MM.1S (cell line): ENCODE measurements at places on chromosomes 7 and 10.
A peak's percentile ranks its signal among the peaks of the same experiment; 100 is the strongest.

DNA sequence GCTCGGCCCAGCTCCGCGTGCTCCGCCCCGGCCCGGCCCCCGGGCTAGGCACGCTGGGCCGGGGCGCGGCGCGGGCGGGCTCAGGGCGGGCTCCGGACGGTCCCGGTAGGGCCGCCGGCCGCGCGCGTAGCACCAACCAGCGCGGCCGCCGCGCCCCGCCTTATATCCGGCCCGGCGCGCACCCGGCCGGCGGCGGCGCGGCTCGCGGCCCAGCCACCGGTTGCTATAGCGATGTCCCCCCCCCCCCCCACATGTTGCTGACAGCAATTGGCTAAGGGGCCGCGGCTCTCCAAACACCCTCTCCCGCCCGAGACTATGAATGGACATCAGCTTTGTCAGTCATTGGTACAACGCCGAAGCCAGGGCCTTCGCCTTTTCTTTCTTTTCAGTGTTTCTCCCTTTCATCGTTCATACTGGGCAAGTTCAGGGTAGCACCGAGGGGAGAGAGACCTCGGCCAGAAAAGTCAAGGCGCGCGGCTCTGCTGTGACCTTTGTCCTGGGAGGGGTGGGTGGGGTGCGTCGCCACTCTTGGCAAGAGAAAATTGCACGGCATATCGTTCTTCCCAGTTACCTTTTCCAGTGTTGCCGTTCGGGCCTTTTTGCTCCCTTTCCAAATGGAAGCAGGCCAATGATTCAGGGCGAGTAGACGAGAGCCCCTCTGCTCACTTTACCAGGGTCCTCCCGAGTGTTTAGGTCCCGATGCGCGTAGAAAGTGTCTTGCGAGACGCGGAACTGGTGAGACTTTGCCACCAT lies 354.2 kb downstream of the DNAJB6 start:
- DNase-seq = no peak

GRCh38 chr10:45502458-45502857 lies 128.4 kb downstream of the ALOX5 start:
- DNase-seq = no peak

DNA sequence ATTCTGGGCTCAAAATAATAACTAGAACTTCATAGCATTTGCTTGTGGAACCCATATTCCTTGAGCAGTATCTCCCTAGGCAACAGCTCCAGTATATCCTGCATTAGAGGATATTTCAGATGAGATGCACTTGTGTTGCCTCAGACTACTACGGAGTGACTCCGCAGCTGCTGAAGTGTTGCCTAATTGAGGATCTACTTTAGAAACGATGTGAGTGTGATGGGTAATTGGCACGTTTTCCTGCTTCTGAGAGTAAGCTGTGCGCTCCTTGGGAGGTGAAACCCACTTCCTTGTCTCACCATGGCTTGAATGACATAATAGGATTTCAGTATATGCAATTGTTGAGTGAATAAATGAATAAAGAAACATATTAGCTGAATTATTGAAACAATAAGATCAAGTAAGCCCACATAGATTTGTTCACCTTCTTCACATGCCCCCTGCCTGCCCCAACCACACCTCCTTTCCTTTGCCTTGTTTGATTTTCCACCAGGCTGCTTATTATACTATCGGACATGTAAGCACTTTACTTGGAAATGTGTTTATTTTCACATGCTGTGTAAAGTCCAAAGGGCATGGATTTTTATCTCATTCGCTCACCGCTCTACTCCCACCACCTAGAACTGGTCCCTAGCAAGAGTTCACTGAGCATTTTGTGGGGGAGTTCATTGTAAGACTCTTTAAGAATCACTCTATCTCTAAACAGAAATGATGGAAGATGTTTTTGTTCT lies 303.8 kb downstream of the KCNMA1 start:
- no peak for DNase-seq

- no peak for DNase-seq
These were observed 281.3 kb downstream of the GPR158 start for GRCh38 chr10:25455980-25456567.

- DNase-seq = no peak
These were observed 146.2 kb downstream of the WDR11 start for GRCh38 chr10:120997313-120997712.

GRCh38 chr7:31102151-31102972 lies 50.3 kb downstream of the ADCYAP1R1 start:
- no peak for DNase-seq

DNA sequence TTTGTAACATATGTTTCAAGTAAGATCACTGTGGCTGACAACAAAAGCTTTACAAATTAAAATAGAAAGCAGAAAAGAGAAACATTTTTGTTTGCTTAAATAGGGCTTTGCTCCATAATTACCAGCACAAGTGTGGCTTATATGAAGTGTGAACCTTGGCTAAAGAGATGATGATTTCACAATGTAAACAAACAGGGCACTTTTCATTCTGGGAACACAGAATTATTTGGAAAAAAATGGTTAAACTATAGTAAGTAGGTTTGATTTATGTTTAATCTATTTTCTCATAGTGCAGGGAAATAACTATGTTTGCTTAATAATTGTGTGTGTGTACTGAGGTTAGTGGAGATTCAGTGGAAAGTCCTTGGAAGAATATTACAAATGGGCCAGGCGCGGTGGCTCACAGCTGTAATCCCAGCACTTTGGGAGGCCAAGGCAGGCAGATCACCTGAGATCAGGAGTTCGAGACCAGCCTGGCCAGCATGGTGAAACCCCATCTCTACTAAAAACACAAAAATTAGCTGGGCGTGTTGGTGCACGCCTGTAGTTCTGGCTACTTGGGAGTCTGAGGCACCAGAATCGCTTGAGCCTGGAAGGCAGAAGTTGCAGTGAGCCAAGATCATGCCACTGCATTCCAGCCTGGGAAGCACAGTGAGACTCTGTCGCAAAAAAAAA lies 19.1 kb upstream of the OTUD1 start:
- no peak for DNase-seq

- peak; percentile 65 for DNase-seq
These were observed 33.9 kb downstream of the KAZALD1 start for GRCh38 chr10:101095550-101096213.

DNA sequence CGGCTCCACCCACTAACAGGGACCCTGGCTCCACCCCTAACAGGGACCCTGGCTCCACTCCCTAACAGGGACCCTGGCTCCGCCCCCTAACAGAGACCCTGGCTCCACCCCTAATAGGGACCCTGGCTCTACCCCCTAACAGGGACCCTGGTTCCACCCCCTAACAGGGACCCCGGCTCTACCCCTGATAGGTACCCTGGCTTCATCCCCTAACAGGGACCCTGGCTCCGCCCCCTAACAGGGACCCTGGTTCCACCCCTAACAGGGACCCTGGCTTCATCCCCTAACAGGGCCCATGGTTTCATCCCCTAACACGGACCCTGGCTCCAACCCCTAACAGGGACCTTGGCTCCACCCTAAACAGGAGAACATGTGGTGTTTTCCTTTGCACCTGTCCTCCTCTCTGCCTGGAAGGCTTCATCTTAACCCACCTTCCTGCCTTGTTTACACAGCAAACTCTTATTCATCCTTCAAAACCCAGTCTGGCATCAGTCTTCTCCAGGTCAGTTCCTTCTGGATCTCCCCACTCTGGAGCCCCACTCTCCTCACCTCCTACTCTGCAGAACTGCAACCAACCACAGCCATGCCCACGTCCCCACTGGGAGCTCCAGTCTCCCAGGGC lies 58.0 kb downstream of the CHST15 start:
- no peak for DNase-seq

DNA sequence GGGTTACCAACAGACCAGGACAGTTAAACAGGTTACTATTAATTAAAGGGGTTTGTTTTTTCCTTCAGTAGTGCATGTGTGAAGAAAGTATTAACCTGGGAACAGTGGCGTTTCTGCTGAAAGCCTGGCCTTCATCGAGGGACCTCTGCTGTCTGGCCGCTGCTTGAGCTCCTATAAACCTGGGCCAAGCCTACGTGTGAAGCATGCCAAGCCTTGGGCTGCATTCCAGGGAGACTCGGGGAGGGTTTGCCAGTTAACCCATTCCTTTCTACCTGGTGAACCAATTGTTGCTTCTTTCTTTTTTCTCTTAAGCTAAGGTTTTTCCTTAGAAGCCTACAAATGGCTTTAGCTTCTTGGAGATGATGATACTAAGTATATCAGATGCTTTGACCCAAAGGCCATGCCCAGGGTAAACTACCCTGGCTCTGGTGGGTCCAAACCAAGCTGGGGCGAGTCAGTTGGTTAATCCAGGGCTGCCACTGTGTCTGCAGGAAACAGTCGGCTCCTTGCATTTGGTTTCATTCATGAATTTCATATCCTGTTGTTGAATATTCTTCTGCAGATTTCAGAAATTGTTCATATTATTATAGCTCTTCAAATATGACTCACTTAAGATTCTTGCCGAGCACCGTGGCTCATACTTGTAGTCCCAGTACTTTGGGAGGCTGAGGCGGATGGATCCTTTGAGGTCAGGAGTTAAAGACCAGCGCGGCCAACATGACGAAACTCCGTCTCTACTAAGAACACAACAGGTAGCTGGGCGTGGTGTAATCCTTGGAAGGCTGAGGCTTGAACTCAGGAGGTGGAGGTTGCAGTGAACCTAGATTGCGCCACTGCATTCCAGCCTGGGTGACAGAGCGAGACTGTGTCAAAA lies 23.8 kb downstream of the PFKP start:
- DNase-seq = no peak

GRCh38 chr10:121510201-121510771 lies 88.0 kb downstream of the FGFR2 start:
- no peak for DNase-seq

DNA sequence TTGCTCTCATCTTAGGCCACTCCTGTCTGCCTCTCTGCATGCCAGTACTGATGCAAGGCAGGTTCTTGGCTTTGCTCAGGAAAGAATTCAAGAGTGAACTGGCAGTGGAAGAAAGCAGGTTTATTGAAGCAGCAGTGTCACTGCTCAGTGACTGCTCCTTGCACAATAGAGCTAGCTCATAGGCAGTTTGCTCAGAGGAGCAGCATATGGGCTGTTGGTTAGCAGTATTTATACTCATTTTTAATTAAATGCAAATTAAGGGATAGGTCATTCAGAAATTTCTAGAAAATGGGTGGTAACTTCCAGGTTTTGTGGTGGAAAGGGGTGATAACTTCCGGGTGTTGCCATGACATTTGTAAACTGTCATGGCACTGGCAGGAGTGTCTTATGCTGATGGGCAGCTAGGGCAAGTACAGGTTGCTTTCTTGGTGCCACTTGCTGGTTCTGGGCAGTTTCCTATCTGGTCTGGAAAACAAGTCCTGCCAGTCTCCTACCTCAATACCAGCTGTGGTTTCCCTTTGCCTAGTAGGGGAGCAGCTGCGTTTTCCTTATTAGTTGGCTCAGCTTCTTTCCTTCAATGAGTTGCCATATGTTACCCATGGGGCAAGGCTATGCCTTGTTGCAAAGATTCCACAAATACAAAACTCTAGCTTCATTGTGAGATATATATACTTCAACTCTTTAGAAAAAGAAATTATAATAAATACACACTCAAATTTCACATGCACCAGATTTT lies 64.8 kb upstream of the CALD1 start:
- no peak for DNase-seq

GRCh38 chr10:33719005-33719703 lies 384.7 kb upstream of the NRP1 start:
- DNase-seq = no peak

GRCh38 chr10:124632064-124632531 lies 112.1 kb downstream of the FAM53B start:
- no peak for DNase-seq

DNA sequence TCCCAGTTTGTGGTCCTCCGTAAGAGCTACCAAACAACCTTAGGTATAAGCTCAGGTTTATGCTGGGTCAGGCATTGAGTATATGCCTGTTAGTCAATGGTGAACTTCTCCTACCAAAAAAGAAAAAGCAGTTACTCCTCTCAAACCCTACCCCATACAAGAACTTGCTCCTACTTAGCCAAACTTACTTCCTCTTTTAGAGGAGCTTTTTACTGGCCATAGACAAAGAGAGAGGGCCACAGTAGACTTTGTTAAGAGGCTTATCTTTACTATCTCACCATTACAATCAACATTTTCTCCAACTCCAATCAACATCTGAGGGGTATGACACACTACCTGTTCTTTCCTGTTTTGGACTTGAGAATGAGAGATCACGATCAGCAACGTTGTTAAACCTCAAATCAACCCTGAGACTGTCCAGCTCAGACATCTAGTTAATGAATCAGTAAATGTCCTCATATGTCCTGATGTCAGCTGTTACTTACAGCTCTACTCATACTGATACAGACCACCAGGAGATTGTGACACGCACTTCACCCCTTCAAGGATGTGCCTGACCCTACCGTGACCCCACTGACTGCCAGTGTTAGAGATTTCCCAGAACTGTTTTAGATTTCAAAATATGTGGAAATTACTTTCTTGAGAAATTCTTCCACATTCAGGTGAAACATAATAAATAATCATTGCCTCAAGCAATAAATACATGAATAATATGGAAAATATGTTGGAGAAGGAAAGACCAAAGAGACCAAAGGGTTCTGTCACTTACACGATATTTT lies 18.4 kb upstream of the CCDC71L start:
- DNase-seq = no peak

DNA sequence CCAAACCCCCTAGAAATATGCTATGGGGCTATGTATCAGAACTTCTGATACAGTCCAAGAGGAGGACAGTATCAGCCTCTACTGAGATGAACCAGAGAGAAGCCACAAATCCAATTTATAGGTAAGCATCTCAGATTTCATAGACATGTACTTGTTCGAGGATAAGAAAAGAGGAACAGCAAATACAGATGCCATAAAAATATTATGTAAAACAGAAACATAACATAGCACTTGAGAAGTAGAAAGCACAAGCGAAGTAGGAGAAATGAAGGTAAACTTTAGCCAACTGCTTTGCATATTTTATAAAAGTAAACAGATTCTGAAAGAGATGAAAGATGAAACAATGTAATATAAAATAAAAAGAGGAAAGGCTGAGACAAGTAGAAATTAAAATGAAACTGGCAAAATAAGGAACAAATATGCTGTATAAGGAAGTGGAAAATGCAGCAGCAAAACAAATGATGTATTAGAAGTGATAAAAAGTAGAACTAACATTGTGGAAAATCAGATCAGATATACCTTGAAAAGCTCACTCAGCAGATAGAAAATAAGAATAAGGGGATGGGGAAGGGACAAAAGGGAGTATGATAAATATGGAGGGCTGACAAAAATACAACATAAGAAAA lies 135.1 kb downstream of the SKAP2 start:
- no peak for DNase-seq

DNA sequence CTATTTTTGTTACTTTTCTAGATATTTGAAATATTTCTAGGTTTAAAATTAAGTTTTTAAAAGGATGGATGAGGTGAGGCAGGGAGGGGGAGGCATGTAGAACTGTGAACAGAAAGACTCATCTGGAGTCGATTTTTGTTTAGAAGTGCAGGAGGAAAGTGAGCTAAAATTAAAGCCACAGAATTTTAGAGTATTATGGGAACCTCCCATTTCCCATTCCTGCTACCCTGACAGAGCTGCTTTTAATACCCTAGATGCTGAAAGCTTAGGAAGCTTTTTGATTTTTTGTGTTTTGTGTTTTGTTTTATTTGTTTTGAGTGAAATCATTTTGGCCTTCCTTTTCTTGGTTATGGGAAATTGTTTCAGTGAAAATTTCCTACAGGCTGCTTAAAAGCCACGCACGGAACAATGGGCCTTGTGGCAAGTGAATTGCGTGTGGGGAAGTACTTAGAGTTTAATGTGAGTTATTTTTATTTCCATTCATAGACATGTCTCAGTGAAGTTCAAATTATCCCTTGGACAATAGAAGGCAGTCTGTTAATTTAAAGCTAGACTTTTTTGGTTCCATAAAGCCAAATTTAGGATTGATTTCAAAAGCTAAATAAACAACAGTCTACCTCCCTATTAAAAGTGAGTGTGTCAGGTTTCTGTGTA lies 102.0 kb upstream of the HDAC9 start:
- DNase-seq = no peak
